GM23338 (cell line): ENCODE measurements at places on chromosomes 2 and 18.

GRCh38 chr2:230762317-230762896 lies 49.8 kb downstream of the CAB39 start:
- H3K4me1 ChIP-seq, result peaks cover 31% of the 10 kb centered on the region
- peak; percentile 82 for DNase-seq
- no peak overlapping the region for H3K4me3 ChIP-seq
- H3K36me3 ChIP-seq, result no peaks in the 10 kb centered on the region

DNA sequence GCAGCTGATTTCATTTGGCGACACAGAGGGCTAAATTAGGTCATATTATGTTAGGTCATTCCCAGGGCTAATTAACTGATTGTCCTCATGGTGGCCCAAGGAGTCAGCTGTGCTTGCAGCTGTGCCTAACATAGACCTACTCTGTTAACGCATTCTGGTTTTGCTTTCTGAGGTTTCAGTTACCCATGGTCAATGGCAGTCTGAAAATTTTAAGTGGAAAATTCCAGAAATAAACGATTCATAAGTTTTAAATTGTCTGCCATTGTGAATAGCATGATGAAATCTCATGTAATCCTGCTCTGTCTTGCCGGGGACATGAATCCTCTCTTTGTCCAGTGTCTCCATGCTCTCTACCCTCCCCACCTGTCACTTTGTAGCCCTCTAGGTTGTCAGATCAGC lies 168.7 kb downstream of the KCNS3 start:
- no peak for DNase-seq
- H3K27ac ChIP-seq, result no peak overlapping the region
- no peaks in the 10 kb centered on the region for H3K4me1 ChIP-seq
- no peaks in the 10 kb centered on the region for H3K36me3 ChIP-seq
- no peak overlapping the region for H3K4me3 ChIP-seq

GRCh38 chr2:241163601-241164118 lies 13.4 kb downstream of the PPP1R7 start:
- no peak for DNase-seq
- no peaks in the 10 kb centered on the region; the same call in 1 of the 2 replicates for H3K36me3 ChIP-seq
- H3K27me3 ChIP-seq, result no peaks in the 10 kb centered on the region
- no peak overlapping the region for H3K27ac ChIP-seq
- H3K4me1 ChIP-seq, result no peaks in the 10 kb centered on the region

DNA sequence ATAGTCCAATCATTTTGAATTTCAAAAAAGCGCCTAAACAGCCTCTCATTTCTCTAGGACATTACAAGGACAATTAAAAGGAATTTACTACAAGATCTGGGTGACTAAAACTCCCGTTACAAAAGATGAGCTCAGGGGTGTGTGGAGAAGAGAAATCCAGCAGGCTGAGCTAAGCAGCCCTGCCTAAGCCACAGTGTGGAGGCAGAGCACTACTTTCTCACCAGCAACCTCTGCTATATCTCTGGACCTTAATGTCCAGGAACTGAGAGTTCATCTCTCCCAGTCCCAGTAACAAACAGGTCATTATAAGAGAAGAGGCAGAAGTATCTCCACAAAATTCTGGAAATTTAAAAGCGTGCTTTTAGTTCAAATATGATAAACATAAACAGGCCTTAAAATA lies 18.9 kb upstream of the ANKRD62 start:
- H3K27me3 ChIP-seq, result peaks cover 14% of the 10 kb centered on the region; the same call in 1 of the 2 replicates
- 0 out of 2 replicates have a peak, but pooled peaks cover 4% of the 10 kb centered on the region for H3K4me1 ChIP-seq
- DNase-seq, result no peak
- no peak overlapping the region for H3K27ac ChIP-seq
- no peaks in the 10 kb centered on the region for H3K36me3 ChIP-seq
- no peak overlapping the region for H3K4me3 ChIP-seq

- H3K36me3 ChIP-seq, result peaks cover 8% of the 10 kb centered on the region; the same call in 1 of the 2 replicates
- H3K4me3 ChIP-seq, result no peak overlapping the region
- DNase-seq, result no peak
Observed at GRCh38 chr2:222643134-222643533, 12.8 kb downstream of the FARSB start.

DNA sequence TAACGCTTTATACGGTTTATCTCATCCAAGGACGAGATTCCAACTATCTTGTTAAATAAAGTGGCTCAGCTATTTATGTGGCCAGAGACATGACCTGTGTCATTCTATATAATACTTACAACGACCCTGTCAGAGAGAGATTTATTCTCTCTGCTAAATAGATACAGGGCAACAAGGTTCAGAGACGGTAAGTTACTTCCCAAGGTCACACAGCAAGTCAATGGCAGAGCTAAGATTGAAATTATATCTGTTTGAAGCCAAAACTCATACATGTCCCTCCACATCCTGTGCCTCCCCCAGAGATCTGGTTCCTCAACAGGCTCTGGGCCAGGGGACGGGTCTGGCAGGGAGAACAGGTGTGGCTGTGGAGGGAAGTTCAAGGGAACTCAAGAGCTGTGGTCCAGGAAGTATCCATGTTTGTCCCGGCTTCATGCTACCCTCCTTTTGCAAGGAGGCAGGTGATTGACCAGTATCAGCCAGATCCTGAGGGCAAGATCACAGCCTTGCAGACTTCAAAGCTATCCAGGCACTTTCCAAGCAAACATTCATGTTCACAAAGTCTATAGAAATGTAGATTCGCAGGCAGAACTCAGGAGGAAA lies 99.8 kb downstream of the CAPN13 start:
- DNase-seq, result no peak
- no peaks in the 10 kb centered on the region for H3K36me3 ChIP-seq
- H3K4me3 ChIP-seq, result no peak overlapping the region

- no peak for DNase-seq
- no peaks in the 10 kb centered on the region for H3K36me3 ChIP-seq
- H3K4me1 ChIP-seq, result no peaks in the 10 kb centered on the region
- no peak overlapping the region for H3K4me3 ChIP-seq
- H3K27ac ChIP-seq, result no peak overlapping the region
- H3K27me3 ChIP-seq, result no peaks in the 10 kb centered on the region
Observed at GRCh38 chr2:8021921-8022320, 659.9 kb upstream of the ID2 start.

DNA sequence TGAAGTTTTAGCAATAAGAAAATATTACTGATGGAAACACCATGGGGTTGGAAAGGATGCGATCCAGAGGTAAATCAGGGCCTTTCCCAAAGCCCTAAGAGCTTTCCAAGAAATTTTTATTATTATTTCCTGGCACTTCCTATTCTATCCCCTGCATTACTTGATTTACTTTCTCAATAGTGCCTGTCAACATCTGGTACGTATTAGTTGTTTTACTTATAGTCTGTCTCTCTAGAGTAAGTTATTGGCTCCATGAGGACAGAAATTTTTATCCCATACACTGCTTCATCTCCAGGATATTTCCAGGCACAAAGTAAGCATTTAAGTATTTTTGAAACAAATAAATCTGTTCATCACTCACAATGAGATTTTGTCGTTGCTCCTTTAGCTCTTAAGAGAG lies 18.1 kb downstream of the PPP4R1 start:
- peaks cover 13% of the 10 kb centered on the region; the same call in 1 of the 2 replicates for H3K4me1 ChIP-seq
- no peaks in the 10 kb centered on the region; the same call in 1 of the 2 replicates for H3K36me3 ChIP-seq
- H3K27me3 ChIP-seq, result no peaks in the 10 kb centered on the region
- H3K27ac ChIP-seq, result no peak overlapping the region
- no peak overlapping the region for H3K4me3 ChIP-seq

DNA sequence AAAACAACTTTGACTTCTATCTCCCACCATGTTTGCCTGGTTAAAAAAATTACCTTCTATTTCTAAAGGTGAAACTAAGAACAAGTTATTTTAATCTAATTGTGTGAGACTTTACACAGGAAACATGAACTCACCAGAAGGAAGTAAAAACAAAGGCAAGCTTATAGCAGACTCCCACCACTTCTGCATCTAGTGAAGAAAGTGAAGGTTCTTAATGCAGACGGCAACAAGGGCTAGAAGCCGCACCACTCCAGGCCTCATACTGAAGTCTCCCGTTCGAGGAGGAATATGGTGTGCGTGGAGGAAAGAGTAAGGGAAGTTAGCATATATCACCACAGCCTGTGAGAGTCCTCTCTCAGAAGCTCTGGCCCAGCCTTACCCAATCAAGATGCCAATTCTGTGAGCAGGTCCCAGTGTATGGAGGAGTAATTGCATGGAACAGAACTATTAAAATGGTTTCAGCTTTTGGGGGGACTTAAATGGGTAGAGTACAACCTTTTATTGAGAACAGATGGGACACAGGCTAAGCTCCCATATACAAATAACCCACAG lies 958.7 kb downstream of the BCL11A start:
- no peak for DNase-seq
- no peaks in the 10 kb centered on the region for H3K36me3 ChIP-seq
- H3K27ac ChIP-seq, result no peak overlapping the region
- H3K4me1 ChIP-seq, result no peaks in the 10 kb centered on the region

- H3K27ac ChIP-seq, result no peak overlapping the region
- no peak for DNase-seq
- H3K36me3 ChIP-seq, result no peaks in the 10 kb centered on the region
- H3K4me3 ChIP-seq, result no peak overlapping the region
- H3K4me1 ChIP-seq, result peaks cover 48% of the 10 kb centered on the region
- H3K27me3 ChIP-seq, result no peaks in the 10 kb centered on the region
Observed at GRCh38 chr18:55310044-55310676, 277.8 kb downstream of the TCF4 start.

- no peak overlapping the region for H3K27ac ChIP-seq
- H3K36me3 ChIP-seq, result no peaks in the 10 kb centered on the region
- no peaks in the 10 kb centered on the region for H3K4me1 ChIP-seq
Observed at GRCh38 chr2:59440491-59440890, 1113.0 kb downstream of the BCL11A start.
